Astrocyte of the hippocampus (primary cell): ENCODE measurements at places on chromosomes 5 and 9.

DNA sequence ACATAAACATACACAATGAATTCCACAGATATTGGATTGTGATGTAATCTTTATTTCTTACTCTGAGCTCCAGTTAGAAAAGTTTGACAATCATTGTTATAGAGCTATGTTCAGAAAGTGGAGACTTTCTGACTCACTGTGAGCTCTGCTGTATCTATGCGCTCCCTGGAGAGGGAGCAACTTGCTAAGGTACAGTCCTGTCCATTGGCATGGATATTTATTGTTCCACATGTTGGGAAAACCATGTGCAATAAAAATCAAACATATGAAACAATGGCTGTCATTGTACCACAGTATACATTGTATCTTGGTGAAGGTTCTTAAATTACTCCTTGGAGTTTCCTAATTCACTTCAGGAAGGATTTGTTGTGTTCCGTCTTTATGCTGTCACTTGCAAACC is 26.8 kb downstream of the NMRK1 start:
- no peak for DNase-seq

GRCh38 chr9:87602933-87603643 is 105.4 kb downstream of the DAPK1 start:
- DNase-seq: no peak

GRCh38 chr5:136194576-136194975 is 1.6 kb upstream of the SMIM32 start:
- DNase-seq: no peak

GRCh38 chr5:118761814-118762213 is 226.5 kb downstream of the DTWD2 start:
- no peak for DNase-seq

GRCh38 chr5:148011398-148012137 is 52.2 kb upstream of the SPINK5 start:
- DNase-seq: peak; percentile 36

GRCh38 chr5:122429545-122430318 is 117.7 kb downstream of the SNCAIP start:
- peak; percentile 46 for DNase-seq

DNA sequence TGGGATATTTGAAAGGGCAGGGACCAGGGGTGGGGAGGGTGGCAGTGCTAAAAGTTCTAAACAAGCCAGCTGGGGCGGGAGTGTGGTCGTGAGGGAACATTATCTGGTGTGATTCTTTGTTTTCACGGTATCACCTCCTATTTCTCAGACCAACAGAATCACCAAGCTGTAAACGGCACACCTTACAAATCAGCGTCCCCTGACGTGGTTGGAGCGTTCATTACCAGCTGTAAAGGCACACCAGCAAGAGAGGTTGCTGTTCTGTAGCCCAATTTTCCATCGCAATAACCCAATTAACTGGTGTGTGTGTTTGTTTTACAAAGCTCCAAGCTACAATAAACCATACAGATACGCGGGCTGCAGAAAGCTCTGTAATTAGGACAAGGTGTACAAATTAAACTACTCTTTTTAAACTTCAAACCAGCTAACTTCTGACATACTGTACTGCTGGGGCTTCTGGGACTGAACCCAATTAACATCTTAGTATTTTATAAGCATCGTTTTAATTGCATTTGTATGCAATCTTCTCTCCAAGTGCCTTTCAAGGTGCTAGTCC is 303.6 kb upstream of the CLINT1 start:
- DNase-seq: no peak

GRCh38 chr5:72822944-72823343 is 6.5 kb downstream of the TNPO1 start:
- no peak for DNase-seq

DNA sequence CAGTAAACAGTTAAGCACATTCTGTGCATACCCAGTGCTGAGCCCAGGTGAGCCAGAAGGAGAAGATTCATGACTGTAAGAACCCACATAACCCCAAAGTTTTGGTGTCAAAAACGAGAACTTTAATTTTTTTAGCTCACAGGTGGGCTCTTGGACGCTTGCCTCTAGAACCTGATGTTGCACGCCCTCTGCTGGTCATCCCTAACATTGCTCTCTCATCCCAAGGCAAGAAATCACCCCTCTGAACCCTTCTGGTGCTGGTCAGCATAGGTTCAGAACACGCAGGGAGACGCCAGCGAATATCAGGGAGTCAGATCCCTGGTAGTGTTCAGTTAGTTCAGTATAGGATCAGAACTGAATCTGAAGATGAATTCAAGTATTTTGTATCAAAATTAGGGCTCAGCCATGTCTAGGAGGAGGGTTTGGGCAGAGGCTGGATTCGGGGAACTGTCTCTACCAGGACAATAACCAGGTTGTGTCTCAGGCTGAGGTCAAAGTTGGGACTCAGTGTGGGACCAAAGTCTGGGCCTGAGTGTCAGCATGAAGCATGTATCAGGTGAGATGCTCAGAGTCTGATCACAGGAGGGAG is 4.1 kb upstream of the DNAJB5 start:
- DNase-seq: peak; percentile 75

DNA sequence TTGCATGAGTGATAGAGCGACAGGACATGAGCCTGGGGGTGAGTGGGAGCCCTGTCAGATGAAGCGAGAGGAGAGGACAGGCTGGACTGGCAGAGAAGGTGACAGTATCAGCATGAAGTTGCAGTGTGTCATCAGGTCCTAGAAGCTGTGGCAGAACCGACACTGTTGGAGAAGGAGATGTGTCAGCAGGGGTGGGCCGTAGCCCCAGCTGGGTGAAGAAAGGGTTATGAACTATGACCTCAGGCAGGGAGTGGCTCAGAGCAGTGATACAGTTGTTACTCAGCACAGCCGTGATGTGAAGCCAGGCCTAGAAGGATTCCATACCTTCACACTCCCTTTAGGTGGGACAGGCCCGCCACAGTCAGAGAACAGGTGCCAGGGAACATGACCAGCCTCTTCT is 7.6 kb downstream of the PCYOX1L start:
- no peak for DNase-seq

DNA sequence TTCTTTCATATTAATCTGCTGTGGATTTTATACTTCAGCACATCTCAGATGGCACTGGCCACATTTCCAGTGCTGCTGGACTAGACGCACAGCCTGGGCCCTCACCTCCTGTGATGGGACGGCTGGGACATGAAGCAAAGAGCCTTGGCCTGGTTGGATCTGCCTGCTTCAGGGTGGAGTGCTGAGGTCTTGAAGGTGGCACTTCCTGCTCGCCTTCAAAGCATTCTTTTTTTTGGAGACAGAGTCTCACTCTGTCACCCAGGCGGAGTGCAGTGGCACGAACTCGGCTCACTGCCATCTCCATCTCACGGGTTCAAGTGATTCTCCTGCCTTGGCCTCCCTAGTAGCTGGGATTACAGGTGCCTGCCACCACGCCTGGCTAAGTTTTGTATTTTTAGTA is 73.1 kb downstream of the RAPGEF1 start:
- no peak for DNase-seq

DNA sequence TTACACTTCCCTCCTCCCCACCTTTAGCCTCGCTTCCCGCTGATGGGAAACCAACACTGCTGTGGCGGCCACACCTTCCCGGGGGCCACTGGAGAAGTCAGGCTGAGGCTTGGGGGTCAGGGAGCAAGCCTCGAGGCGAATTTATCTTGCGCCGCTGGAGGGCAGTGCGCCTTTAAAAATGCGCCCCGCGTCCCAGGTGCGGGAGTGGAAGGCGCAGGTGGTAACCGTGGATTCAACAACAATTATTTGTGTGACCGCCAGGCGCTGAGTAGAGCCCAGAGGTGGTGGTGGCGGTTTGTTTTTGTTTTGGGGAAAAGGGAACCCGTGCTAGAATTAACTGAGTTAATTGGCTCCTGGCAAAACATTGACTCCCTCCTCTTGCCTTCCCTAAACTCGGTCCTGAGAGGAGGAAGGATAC is 1.1 kb downstream of the CFAP77 start:
- peak; percentile 62 for DNase-seq

DNA sequence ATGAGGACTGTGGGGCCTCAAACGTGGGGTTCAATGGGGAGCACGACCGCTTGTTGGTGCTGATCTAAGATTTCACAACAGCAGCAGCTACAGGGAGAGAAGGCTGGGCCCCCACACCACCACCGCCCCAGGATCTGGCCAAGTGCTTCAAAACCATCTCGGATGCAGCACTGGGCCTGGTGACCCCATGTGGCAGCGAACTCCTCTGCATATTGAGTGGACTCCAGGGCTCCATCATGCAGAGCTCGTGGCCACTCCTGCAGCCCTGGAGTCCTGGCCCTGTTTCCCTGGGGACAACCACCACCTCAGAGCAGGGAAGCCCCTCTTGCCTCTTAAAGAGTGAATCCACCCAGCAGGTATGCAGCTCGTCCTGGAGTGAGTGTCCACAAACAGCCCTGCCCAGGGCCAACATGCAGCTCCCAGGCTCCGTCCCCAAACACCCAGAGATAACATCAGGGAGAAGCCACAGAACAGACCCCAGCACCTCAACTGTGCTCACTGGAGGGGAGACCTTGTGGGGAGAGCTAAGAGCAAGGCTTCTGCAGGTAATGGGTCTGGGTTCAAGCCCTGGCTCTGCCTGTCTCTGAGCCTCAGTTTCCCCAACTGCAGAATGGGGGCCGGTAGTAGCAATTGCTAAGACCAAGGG is 103.1 kb upstream of the SARDH start:
- no peak for DNase-seq

DNA sequence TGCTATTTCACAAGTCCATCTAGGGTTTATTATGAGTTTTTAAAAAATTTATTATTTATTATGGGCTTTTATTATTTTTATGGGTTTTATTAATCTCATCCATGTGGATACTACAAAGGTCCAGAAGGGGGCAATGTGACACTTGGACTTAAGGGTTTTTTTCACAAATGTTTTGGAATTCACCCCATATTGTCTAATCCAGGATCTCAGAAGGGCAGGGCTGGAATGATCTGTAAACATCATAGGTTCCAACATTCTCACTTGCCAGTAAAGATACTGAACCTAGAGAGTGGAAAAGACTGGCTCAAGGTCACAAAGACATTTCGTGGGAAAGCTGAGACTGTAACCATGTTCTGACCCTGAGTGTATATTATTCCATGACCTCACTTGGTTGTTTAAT is 35.6 kb downstream of the NIM1K start:
- peak; percentile 60 for DNase-seq

DNA sequence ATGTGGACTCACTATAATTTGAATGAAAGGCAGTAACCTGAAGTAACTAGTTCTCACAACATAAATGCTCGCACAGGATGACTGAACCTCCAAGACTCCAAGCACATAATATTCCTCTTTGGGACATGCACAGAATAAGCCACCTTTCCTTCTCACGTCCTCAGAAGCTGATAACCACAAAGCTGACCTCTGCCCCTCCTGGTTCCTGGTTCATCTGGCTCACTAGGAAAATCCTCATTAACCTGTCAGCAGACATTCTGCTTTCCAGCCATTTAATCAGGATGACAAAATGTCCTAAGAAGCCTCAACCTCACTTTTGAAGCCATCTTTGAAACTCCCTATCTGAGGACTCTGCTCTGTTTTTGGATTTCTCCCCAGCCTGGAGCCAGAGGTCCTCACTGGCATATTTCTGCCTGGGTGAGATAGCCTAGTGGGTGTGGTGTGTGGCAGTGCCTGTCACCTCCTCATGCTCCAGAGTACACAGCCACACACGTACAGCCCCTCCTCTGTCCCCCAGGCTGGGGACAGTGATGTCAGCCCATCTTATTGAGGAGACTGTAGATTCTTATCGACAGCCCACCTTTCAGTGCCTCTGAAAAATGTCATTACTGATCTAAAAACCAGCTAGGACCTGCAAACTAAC is 10.3 kb downstream of the ANKH start:
- no peak for DNase-seq

DNA sequence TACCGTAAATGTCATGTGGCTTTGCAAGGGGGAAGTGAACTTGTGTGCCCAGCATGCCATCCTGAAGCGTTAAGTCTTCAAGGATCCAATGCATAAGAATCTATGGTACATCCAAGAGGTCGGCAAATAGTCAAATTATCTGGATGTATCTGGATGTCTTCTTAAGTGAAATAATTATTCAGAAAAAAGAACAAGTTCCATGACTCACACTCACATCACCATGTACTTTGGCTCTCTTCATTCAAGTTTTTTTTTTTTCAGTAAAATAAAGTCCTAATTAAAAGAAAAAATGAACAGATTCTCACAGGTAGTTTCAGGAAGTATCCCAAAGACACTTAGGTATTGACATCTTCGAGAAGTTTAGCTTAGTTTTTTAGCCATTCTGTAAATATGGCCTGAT is 62.7 kb upstream of the MEGF10 start:
- no peak for DNase-seq

- no peak for DNase-seq
These were observed 132.7 kb upstream of the ERCC6L2 start for GRCh38 chr9:95742821-95743220.

DNA sequence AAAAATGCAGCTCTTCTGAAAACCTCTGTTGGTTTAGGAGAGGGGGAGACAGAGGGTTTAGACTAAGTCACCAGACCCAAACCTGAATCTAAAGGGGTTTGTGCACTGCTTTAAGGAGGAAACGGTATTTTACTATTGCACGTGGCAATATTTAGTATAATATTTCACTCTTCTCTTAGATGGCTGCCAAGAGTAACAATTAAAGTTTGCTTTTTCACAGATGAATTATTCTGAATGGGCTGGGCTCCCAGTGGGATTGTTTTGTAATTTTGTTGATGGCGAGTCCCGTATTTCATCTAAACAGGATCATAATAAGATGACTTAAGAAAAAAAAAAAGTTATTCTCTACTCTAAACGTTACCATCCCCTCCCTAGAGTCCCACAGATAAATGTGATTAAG is 245.4 kb downstream of the PCSK5 start:
- DNase-seq: no peak

- no peak for DNase-seq
These were observed 5.5 kb upstream of the SUSD3 start for GRCh38 chr9:93052791-93053540.

DNA sequence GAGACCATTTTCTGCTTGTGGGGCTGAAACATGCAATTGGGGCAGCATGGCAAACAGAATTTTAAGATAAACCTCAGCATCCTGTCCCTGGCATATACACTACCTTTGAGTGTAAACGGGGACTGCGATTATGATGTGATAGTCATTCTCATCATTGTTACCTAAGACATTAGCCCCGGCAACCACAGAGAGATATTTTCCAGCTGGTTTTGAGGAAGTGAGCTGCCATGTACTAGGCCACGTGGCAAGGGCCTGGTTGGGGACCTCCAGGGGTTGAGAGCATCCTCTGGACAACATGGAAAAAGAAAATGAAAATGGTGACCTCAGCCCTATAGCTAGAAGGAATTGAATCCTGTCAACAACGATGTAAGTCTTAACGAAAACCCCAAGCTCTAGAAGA is 623.6 kb upstream of the CDH18 start:
- no peak for DNase-seq

- no peak for DNase-seq
These were observed 182.5 kb downstream of the EDIL3 start for GRCh38 chr5:84202136-84202535.
